Activated CD8-positive, alpha-beta T cell treated with anti-CD3 and anti-CD28 coated beads for 36 hours (primary cell): ENCODE measurements at places on chromosomes 2 and 18. TPM values are rescaled to one million over a fixed set of nuclear protein-coding genes. Genes with fewer than 3 reads are reported as not detected.

CYP26B1 gene
- not detected for total RNA-seq

HJURP gene
- total RNA-seq = 83.6 TPM

CXCR1 gene
- not detected for total RNA-seq

RTTN gene
- 27.2 TPM for total RNA-seq

PAPOLG gene
- 13.2 TPM for total RNA-seq
